ENCODE measurements at places on chromosomes 4 and X. TPM values are rescaled to one million over a fixed set of nuclear protein-coding genes. Genes with fewer than 3 reads are reported as not detected.
A peak's percentile ranks its signal among the peaks of the same experiment; 100 is the strongest.

- no peak overlapping the region for H3K4me3 ChIP-seq
- no peak overlapping the region for H3K27ac ChIP-seq
- H3K4me1 ChIP-seq = no peaks in the 10 kb centered on the region
- DNase-seq = no peak
- H3K36me3 ChIP-seq = no peaks in the 10 kb centered on the region
These were observed 50.4 kb downstream of the ABLIM2 start for GRCh38 chr4:8108261-8108660.

The SPATA4 gene
- 0.46 TPM for total RNA-seq

DNA sequence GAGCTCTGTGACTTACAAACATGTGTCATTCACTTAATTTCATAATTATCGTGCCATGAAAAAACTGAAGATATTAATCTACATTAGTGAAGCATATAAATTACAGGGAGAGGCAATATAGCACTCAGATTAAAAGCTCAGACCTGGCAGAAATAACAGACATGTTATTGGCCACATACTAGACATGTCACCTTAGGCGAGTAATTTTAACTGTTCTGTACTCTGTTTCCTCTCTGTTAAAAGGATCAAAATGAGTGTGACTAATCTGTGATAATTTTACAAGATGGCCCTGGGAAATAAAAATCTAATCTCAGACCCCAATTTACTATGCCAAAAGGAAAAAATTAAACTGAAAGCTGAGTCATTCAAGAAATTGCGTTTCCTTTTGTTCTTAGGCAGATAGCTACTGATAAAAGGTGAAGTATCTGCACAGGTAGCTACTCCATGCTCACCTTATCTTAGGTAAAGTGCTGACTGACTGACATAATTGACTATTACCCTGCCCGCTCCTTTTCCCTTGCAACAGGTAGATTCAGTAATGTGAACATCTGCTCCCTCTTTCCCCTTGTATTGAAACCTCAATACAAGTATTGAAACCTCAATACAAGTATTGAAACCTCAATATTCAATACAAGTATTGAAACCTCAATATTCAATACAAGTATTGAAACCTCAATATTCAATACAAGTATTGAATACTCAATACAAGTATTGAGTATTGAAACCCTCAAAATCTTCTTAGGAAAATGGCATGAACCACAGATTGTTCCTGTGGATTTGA is 33.2 kb downstream of the RELL1 start:
- H3K27me3 ChIP-seq = no peaks in the 10 kb centered on the region
- no peak overlapping the region for H3K27ac ChIP-seq
- peaks cover 11% of the 10 kb centered on the region for H3K4me1 ChIP-seq

DNA sequence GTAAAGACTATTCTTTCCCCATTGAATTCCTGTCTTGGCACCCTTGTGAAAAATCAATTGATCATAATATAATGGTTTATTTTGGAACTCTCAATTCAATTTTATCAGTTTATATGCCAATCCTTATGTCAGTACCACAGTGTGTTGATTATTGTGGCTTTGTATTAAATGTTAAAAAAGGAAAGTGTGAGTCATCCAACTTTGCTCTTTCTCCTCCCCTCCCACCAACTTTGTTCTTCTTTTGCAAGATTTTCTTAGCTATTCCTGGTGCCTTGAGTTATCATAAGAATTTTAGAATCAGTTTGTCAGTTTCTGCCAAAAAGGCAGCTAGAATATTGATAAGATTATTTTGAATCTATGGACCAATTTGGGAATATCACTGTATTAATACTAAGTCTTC is 11.2 kb upstream of the RNF175 start:
- no peak overlapping the region for H3K4me3 ChIP-seq
- H3K27me3 ChIP-seq = no peaks in the 10 kb centered on the region
- no peaks in the 10 kb centered on the region for H3K4me1 ChIP-seq
- DNase-seq = no peak
- H3K27ac ChIP-seq = no peak overlapping the region

- no peaks in the 10 kb centered on the region for H3K36me3 ChIP-seq
- peaks cover 9% of the 10 kb centered on the region for H3K4me1 ChIP-seq
- no peaks in the 10 kb centered on the region for H3K27me3 ChIP-seq
- H3K27ac ChIP-seq = peak overlapping the region; percentile 25
- peak; percentile 70 for DNase-seq
These were observed 36.0 kb downstream of the RTL9 start for GRCh38 chrX:110394651-110395050.

- no peaks in the 10 kb centered on the region for H3K27me3 ChIP-seq
- peaks cover 6% of the 10 kb centered on the region for H3K4me1 ChIP-seq
- H3K36me3 ChIP-seq = no peaks in the 10 kb centered on the region
- no peak overlapping the region for H3K4me3 ChIP-seq
- H3K27ac ChIP-seq = no peak overlapping the region
- no peak for DNase-seq
These were observed 204.3 kb downstream of the SHROOM3 start for GRCh38 chr4:76639288-76639687.

DNA sequence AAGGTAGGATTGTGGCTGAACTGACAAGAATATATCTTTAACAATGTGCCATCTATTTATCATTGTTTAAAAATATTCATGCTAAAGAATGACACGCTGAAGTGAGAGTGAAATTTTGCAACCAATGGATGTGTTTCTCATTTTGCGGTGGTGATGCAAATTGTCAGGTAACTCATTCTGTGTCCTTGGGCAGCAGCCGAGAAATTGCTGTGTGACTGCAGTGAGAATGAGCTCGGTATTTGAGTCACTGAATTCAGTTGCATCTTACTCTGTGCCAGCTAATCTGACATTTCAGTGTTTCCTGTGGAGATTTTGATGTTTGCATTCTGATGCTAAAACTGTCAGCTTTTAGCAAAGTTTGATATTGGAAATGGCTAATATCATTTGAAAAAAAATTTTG is 28.1 kb downstream of the MCUB start:
- H3K4me1 ChIP-seq = no peaks in the 10 kb centered on the region
- no peaks in the 10 kb centered on the region for H3K27me3 ChIP-seq
- DNase-seq = no peak

DNA sequence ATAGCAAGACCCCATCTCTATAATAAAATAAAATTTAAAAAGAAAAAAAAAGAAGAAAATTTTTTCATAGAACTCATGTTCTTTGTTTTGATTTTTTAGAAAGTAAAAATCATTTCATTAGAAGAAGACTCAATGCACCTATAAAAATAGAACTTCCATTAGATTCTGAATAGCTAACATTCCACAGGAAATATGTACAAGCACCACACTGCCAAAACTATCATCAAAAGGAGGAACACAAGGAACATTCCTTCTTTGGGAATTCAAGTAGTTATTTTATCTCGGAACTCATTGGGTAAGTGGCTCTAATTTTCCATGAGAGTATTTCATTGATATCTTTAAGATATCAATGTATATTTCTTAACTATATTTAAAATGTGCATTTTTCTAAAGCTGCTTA is 157.6 kb downstream of the CAMK2D start:
- no peak overlapping the region for H3K4me3 ChIP-seq
- DNase-seq = peak; percentile 70
- H3K4me1 ChIP-seq = no peaks in the 10 kb centered on the region

GRCh38 chr4:124854968-124855367 is 142.4 kb upstream of the ANKRD50 start:
- DNase-seq = peak; percentile 71
- H3K4me3 ChIP-seq = no peak overlapping the region
- no peaks in the 10 kb centered on the region for H3K36me3 ChIP-seq
- no peaks in the 10 kb centered on the region for H3K4me1 ChIP-seq

The RASSF6 gene
- 0.07 TPM for total RNA-seq

DNA sequence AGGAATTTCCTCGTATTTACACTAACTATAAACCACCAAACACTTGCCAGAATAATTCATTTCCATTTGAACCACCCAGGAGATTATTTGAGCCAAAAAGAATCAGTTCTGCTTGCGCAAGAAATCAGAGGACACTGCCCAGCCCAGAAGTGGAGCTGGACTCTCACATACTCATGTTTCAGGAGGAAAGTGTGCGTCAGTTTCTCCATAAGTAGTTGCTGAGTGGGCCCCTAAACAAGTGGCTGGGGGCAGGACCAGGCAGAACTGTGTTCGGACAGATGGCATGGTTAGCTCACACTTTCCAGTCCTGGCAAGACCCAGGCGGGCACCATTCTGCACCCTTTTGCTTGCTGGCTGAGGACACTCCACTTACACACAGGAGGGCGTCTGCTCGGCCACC is 38.8 kb downstream of the BTC start:
- H3K36me3 ChIP-seq = no peaks in the 10 kb centered on the region
- no peaks in the 10 kb centered on the region for H3K27me3 ChIP-seq
- DNase-seq = no peak

GRCh38 chrX:150035531-150035930 is 97.2 kb upstream of the EOLA2 start:
- H3K27ac ChIP-seq = peak overlapping the region; percentile 63
- DNase-seq = no peak
- H3K4me3 ChIP-seq = no peak overlapping the region
- H3K27me3 ChIP-seq = no peaks in the 10 kb centered on the region
- no peaks in the 10 kb centered on the region for H3K36me3 ChIP-seq

GRCh38 chr4:31236639-31237173 is 516.5 kb downstream of the PCDH7 start:
- peak; percentile 77 for DNase-seq
- H3K4me1 ChIP-seq = peaks cover 6% of the 10 kb centered on the region
- H3K4me3 ChIP-seq = no peak overlapping the region
- H3K36me3 ChIP-seq = no peaks in the 10 kb centered on the region

- H3K4me3 ChIP-seq = peak overlapping the region; percentile 89
- peak overlapping the region; percentile 97 for H3K27ac ChIP-seq
These were observed 25.9 kb downstream of the ZNF721 start for GRCh38 chr4:472881-473569.

DNA sequence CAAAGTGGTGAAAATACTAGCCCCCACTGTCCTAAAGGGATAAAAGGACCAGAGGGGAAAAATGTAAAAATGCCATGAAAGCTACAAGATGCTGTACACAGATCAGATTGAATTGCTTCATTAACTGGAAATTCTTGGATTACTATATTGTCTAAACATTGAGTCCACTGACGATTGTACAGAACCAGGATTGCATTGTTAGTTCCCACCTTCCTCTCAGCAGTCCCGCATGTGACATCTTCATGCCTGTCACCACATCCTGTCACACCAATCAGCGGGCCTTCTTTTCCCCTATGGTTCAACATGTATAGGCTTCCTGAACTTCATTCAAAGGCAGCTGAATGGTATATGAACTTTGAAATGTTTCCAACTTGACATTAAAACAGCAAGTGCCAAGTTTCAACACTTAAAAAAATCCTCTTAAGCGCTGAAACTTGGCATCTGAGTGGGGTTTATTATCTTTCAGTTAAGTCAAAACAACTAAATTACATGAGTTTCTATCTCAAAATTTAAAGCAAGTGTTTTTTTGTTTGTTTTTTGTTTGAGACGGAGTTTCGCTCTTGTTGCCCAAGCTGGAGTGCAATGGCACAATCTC is 24.6 kb downstream of the ZRSR2 start:
- H3K27ac ChIP-seq = no peak overlapping the region
- DNase-seq = no peak
- H3K4me3 ChIP-seq = no peak overlapping the region
- H3K27me3 ChIP-seq = no peaks in the 10 kb centered on the region
- no peaks in the 10 kb centered on the region for H3K4me1 ChIP-seq

The SMIM43 gene
- not detected for total RNA-seq

DNA sequence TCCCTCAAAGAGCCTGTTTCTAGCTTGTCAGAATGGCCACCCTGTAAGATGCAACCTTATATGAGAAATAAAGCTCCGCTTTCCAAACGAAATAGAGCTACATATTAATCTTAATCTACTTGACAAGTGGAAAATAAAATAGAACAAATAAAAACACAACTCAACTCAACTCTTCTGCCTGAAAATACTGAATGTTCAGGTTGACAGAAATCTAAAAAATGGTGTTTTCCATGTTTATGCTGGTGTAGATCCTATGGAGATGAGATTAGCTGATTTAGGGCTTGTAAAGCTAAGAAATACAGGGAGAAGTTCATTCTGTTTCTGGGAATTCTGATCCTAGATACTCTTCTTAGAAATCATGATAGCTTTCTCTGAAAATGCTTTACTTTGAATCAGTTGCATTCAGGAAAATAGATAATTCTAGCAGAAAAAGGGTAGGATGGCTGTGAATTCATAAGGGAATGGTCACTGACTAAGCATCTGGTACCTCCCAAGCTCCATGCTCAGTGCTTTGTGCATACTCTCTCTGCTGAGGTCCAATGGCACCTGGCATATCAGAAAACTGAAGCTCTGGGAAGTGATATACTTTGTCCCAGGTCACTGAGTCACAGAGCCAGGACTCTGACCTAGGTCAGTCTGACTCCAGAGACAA is 89.2 kb upstream of the EXOC1L start:
- H3K27me3 ChIP-seq = peaks cover 5% of the 10 kb centered on the region
- H3K4me3 ChIP-seq = no peak overlapping the region
- H3K27ac ChIP-seq = no peak overlapping the region
- H3K4me1 ChIP-seq = no peaks in the 10 kb centered on the region
- no peaks in the 10 kb centered on the region for H3K36me3 ChIP-seq
- DNase-seq = no peak

GRCh38 chr4:123599061-123599919 is 202.7 kb downstream of the SPRY1 start:
- H3K27me3 ChIP-seq = no peaks in the 10 kb centered on the region
- DNase-seq = peak; percentile 48
- no peaks in the 10 kb centered on the region for H3K36me3 ChIP-seq
- no peak overlapping the region for H3K27ac ChIP-seq
- no peak overlapping the region for H3K4me3 ChIP-seq

GRCh38 chr4:3880615-3881120 is 114.5 kb downstream of the ADRA2C start:
- no peak overlapping the region for H3K4me3 ChIP-seq
- DNase-seq = peak; percentile 14
- peaks cover 36% of the 10 kb centered on the region for H3K27me3 ChIP-seq
- no peaks in the 10 kb centered on the region for H3K4me1 ChIP-seq
- H3K36me3 ChIP-seq = no peaks in the 10 kb centered on the region
- no peak overlapping the region for H3K27ac ChIP-seq

- H3K27me3 ChIP-seq = peaks cover 30% of the 10 kb centered on the region
- H3K36me3 ChIP-seq = no peaks in the 10 kb centered on the region
- DNase-seq = no peak
- no peaks in the 10 kb centered on the region for H3K4me1 ChIP-seq
These were observed 46.5 kb upstream of the NKAP start for GRCh38 chrX:119989905-119990555.

- no peaks in the 10 kb centered on the region for H3K27me3 ChIP-seq
- no peak overlapping the region for H3K4me3 ChIP-seq
- no peaks in the 10 kb centered on the region for H3K36me3 ChIP-seq
- DNase-seq = no peak
These were observed 144.9 kb downstream of the MAGEC2 start for GRCh38 chrX:142060191-142060590.

DNA sequence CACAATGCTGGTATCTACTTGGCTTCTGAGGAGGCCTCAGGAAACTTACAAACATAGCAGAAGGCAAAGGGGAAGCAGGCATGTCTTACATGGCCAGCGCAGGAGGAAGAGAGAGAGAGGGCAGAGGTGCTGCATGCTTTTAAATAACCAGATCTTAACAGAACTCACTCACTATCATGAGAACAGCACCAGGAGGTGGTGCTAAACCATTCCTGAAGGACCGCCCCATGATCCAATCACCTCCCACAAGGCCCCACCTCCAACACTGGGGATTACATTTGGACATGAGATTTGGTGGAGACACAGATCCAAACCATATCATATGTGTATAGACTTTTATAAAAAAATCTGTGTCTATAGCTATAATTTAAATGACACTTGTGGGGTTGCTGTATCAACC is 48.6 kb upstream of the ERVMER34-1 start:
- no peaks in the 10 kb centered on the region for H3K4me1 ChIP-seq
- no peak overlapping the region for H3K4me3 ChIP-seq
- no peak overlapping the region for H3K27ac ChIP-seq
- no peaks in the 10 kb centered on the region for H3K36me3 ChIP-seq

Measured in astrocyte (in vitro differentiated cells and primary cell).